ENCODE measurements at places on chromosomes 3 and 15.

GRCh38 chr3:128496602-128497304 lies 3.8 kb upstream of the GATA2 start:
- DNase-seq: peak; percentile 51

GRCh38 chr3:148932972-148933371 lies 58.4 kb upstream of the GYG1 start:
- no peak for DNase-seq

- DNase-seq: no peak
Measured at GRCh38 chr3:69745505-69745904, 6.2 kb downstream of the MITF start.

- DNase-seq: no peak
Measured at GRCh38 chr3:29760226-29760685, 479.4 kb downstream of the RBMS3 start.

- DNase-seq: no peak
Measured at GRCh38 chr3:99780749-99781148, 36.9 kb upstream of the CMSS1 start.

DNA sequence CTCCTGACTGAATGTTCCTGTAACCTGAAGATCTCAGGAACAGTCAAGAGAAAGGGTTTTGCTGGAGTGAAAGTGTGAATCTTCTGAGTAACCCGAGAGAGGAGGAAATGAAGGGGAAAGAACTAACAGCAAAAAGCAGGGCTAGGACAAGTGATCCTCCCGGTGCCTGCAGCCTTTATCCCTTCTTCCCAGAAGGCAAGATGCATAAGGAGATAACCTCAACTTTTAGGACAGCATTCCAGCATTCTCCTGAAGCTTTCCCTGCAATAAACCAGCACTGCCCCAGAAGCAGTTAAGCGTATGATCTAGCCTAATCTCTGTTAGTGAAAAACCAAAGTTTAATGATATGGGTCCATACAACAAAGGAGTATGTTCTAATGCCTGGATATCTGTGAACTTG lies 298.8 kb downstream of the MEX3B start:
- DNase-seq: no peak

GRCh38 chr3:196624067-196624790 lies 15.3 kb upstream of the NRROS start:
- no peak for DNase-seq

DNA sequence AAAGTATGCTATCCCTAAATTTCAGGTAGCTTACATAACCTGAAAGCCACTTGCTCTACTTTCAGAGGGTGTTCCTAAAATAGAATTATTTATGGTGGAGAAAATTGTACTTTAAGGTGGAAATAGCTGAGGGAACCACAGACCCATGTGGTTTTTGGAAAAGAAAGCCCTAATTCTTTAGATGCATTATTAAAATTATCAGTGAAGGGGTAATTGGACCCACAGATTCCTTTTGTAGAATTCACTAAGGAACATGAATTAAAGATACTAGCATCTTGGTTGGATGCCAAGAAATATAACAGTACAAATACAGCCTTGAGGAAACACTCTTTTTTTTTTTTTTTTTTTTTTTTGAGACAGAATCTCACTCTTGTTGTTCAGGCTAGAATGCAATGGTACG lies 37.8 kb downstream of the DPPA2 start:
- no peak for DNase-seq

- DNase-seq: no peak
Measured at GRCh38 chr3:83321891-83322290, 1560.4 kb upstream of the GBE1 start.

DNA sequence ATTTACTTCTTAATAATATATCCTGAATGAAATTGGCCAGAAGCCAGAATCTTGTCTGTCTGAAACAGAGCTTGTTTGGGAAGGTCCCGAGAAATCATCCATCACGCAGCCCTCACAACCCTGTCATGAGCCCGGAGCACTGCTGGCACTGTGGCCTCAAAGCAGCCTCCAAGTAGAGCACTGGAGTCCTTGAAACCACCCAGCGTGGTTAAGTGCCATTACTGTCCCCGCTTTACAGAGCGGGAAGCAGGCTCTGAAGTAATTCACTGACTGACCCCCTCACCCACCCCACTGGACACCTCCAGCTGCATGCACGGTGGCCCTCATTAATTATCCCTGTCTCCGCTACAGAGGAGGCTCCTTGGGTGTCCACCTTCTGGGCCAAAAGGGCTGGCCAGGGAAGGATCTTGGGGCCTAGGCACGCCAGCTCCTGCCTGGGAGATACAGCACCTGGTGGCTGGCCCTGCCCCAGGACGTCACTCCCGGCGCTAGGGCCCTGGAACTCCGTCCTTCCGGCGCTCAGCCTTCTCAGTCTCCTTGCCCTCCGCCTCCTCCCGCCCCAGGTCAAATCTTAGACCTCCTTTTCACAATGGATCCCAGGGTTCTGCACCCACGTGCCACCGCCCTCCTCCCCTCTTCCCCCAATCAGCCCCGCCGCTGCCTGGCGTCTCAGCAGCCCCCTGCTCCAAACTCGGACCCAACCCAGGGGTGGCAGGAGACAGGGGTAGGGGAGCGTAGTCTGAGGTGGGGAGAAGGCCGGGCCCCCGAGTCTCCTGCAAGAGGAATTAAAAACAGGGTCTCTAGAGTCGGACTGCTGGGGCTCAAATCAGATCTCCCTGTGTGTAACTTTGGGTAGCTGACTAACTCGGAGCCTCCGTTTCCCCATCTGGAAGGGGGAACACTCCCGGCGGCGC lies 1.1 kb downstream of the TKT start:
- peak; percentile 62 for DNase-seq

DNA sequence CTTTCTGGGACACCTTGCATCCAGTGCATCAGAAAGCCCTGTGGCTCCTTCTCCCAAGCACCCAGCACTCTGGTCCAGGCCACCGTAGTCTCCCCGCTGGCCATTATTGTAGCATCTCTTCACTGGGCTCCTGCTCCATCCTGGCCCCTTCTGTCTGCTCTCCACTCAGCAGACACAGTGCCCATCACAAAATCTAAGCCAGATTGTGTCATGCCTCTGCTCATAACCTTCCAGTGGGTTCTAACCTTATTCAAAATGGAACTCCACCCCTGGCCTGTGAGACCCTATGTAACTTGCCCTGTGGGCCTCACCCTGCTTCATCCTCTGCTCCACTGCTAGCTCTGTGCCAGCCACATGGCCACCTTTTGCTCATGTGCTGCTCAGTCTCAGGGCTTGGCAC lies 31.7 kb upstream of the PRR23E start:
- no peak for DNase-seq
